ENCODE measurements at places on chromosomes 6 and 20.

GRCh38 chr6:137283080-137283479, 63.9 kb upstream of the IFNGR1 start:
- DNase-seq: no peak

DNA sequence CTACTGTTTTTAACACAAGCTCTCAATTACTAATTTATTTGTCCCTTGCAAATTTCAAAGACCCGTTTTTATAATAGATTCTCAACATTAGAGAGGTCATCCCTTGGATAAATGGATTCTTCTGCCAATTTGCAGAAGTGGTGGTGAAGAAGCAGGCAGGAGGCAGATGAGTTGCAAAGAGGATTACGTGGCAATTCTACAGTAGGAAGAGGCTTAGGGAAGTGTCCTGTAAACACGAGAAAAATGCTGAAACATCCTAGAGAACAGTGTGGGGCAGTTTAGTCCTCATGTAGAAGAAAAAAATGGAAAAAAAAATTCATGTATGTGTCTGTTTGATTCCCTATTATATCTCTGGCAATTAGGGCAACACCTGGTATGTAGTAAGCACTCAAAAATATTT, 87.6 kb downstream of the BMP2 start:
- no peak for DNase-seq

GRCh38 chr20:49647550-49647949, 66.1 kb downstream of the B4GALT5 start:
- no peak for DNase-seq

DNA sequence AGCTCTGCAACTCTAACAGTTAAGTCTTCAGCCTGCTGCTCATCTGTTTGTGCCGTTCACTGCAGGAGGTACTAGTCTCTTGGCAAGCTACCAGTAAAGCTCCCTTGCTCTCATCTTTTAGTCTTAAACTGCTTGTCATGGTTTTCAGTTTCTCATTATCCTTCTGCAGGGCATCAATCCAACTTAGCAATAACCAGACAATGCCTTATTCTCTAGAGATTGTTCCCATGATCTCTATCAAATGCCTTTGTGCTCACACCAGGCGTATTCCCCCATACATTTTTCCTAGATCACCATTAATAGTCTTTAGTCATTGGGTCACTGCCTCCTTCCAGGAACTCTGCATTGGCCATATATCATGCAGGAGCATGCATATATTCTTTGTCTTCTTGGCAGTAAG, 171.3 kb downstream of the GRM1 start:
- DNase-seq: no peak

GRCh38 chr6:3890047-3890446, 40.9 kb downstream of the FAM50B start:
- DNase-seq: no peak

DNA sequence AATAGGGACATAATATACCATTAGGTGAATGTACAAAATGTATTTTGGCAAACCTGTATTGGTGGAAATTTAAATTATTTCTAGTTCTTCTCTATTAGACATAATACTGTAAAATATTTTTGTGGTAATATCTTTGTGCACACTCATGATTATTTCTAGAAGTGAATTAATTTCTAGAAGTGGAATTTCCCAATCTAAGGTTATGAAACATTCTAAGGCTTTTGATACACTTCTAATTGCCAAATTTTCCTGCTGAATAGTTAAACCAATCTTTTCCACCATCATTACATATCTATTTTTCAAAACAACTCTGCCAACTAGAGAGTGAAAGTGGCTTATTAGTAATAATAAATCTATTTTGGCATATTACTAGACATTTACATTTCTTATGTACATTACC, 1.8 kb upstream of the CCND3 start:
- DNase-seq: no peak

DNA sequence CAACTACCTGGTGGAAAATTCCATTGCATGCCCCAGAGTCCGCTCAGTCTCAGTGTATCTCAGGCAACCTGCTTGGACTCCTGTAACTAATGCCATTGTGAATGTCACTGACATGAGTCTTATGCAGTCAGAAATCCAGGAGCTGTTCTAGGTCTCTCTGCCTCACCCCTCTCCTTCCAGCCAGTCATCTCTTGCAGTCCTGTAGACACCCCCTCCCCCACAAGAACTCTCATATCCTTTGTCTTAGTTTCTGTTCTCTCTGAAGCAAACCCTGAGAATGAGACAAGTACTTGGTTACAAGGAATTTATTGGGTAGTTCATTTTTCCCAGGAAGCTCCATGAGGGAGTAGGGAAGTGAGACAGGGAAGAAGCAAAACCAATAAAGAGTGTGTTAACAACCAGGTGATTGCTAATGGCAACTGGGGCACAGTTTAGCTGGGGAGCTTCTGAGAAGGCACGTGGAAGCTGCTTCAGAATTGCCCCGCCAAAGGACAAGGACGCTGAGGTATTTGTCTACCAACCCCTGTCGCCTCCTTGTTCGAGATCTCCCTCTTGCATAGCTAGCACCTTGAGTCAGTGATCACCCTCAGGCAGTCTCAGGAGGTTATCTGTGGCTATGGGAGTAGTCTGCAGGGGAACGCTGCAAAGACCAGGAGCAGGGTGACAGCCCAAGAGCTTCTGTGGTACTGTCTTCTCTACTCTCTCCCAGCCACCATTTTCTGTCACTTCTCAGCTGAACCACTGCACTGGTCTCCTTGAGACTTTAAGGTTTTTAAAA, 911.4 kb upstream of the FLRT3 start:
- no peak for DNase-seq

DNA sequence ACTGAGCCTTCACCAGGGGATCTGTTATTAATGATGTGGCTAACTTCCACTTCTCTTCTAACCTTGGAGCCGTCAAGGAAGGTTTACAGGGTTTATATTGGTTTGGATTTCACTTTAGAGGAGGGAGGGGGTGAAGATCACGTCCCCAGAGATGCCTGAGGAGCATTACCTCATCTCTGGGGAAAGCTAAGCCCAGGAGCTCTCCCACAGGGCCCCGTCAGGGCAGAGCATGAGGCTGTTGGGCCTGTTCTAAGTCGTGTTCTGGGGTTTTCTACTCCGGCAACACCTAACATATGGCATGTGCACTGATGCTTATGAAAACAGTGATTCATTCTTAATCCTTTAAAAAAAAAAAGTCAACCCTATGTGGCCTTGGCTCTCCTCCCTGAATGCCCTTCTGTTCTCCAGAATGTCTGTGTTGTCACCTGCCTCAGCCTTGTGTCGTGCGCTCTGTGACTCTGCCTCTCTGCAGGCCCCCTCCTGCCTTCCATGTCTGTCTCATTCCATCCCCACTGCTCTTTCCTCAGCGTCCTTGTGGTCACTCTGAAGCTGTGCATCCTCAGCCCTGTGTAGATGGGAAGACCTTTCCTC, 97.4 kb upstream of the JARID2 start:
- DNase-seq: no peak

GRCh38 chr6:56026455-56027180, 151.2 kb upstream of the BMP5 start:
- no peak for DNase-seq

DNA sequence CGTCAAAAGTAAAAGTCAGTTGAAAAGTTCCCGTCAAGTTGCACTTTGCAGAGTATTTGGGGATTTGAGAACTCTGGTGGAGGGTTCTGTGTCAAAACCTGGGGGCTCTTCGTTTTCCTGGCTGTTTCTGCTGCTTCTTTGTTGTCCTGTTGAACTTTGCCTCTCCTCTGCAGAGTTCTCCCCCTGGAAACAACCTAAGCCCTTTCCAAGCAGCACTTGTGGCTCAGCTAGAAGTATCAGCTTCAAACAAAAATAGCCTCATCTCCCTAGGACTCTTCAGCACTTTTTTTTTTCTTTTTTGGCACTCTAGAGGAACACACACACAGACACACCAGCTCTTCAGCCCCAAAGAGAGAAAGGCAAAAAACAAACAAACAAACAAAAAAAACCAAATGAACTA, at the start of gene TRDN:
TSS of gene TRDN (minus strand) at position 169 of the 400 bp plus-strand sequence. CDS start 175 bp downstream, outside the sequence.
- DNase-seq: no peak

- DNase-seq: peak; percentile 91
Observed at GRCh38 chr6:113970805-113971676, at the start of gene HDAC2. TSS of gene HDAC2 (minus strand) at chr6:113971148. CDS start at chr6:113970908, 240 bp downstream.

DNA sequence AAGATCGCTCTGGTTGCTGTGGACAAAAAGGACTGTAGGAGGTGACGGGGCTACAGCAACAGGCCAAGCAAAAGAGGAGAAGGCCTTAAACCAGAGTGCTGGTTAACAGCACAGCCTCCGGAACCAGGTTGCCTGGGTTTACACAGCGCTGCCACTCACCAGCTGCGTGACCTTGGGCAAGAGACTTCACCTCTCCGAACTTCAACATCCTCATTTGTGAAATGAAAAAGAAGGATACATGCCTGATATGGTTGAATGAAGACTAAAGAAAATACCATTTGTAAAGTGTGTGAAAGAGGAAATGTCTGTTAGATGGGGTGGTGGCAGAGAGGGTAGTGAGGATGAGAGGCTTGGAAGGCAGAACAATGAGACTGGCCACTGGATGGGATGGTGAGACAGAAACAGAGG, 44.9 kb downstream of the PREX1 start:
- DNase-seq: no peak

GRCh38 chr20:22374678-22375590, 209.4 kb downstream of the FOXA2 start:
- no peak for DNase-seq
